Type B pancreatic cell (in vitro differentiated cells): ENCODE measurements at places on chromosomes 6 and 20. TPM values are rescaled to one million over a fixed set of nuclear protein-coding genes. Genes with fewer than 3 reads are reported as not detected.

Gene CSNK2B
- total RNA-seq, result 142 and 175 TPM in 2 replicates

DNA sequence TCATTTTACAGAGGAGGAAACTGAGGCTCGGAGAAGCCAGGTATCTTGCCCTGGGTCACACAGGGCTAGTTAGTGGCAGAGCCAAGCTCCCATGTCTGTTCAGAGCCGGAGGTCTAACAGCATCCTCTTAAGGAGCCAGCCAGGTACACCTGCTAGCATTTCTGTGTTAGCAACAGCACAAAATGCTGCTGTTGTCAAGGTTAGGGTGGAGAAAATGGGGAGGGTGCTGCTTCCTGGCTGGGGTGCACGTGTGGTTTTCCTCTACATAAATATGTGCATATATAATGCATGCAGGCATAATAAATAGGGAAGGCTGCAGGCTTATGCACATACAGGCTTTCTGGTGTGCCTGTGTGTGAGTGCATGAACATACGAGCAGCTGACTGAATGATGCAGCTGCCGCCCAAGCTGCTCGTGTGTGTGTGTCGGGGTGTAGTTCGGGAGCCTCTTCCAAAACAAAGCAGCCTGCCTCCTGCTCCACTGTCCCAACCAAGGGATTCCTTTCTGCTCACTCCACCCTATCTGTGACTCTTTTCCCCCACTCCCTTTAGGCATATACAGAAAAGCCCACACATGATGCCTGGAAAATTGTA is 86.6 kb downstream of the CD40 start:
- DNase-seq, result no peak
- peaks cover 48% of the 10 kb centered on the region for H3K27me3 ChIP-seq
- H3K27ac ChIP-seq, result no peak overlapping the region
- H3K4me1 ChIP-seq, result no peaks in the 10 kb centered on the region
- H3K4me3 ChIP-seq, result no peak overlapping the region
- H3K36me3 ChIP-seq, result no peaks in the 10 kb centered on the region

- H3K36me3 ChIP-seq, result peaks cover 24% of the 10 kb centered on the region
- H3K4me3 ChIP-seq, result no peak overlapping the region
- no peak for DNase-seq
- H3K27ac ChIP-seq, result peak overlapping the region; percentile 51
Measured at GRCh38 chr6:4925580-4925979, 78.3 kb downstream of the RPP40 start.

DNA sequence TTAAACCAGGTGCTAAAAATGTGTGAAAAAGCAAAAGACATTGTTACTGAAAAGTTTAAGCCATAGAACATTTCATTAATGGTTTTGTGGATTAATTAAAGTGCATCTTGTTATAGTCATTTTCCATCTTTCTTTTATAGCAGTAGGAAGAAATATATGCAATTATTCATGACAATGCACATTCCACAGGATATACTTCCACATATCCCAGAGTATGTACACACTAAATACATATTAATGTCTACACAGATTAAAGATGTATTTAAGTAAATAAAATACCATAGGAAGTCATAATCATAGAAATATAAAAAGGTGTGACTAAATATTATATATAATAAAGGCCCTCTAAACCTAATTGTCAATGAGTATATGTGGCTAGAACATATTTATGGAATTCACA is 578.8 kb downstream of the PHF3 start:
- no peaks in the 10 kb centered on the region for H3K27me3 ChIP-seq
- DNase-seq, result no peak
- no peak overlapping the region for H3K4me3 ChIP-seq
- H3K4me1 ChIP-seq, result peaks cover 10% of the 10 kb centered on the region

Gene TFAP2A
- 66.6 and 143 TPM in 2 replicates for total RNA-seq

Gene MTG2
- total RNA-seq, result 35.6 and 37.4 TPM in 2 replicates

DNA sequence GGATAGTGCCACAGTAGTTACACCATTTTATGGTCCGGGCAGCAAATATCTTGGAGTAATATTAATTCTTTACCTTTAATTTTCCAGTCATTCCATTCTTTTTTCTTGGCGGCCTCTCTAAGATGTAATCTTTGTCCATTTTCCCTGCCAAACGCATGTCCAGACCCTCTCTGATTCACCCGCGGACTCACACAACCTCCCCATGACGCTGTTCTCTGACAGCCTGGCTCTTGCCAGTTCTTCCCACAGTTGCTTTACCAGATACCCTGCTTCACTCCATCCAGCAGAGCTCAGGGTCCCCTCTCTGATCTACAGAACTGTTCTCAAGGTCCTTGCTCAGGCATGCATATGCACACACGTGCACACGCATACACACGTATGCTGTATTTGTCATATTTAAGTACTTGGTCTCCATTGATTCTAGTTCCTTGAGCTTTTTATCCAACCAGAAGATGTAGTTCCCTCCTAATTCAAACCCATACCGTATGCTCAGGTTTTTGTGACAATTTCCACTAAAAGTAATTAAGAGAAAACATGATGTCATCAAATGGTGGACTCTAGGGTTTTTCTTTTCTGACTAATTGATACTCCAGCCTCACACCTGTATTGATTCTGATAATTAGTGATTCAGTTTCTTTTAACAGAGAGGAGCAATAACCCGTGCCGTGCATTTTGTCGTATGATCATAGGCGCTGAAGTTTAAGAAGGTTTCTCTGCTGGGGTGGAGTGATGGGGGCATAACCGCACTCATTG is 10.0 kb downstream of the BPHL start:
- no peak for DNase-seq
- H3K36me3 ChIP-seq, result peaks cover 26% of the 10 kb centered on the region
- no peaks in the 10 kb centered on the region for H3K27me3 ChIP-seq
- no peak overlapping the region for H3K4me3 ChIP-seq

DNA sequence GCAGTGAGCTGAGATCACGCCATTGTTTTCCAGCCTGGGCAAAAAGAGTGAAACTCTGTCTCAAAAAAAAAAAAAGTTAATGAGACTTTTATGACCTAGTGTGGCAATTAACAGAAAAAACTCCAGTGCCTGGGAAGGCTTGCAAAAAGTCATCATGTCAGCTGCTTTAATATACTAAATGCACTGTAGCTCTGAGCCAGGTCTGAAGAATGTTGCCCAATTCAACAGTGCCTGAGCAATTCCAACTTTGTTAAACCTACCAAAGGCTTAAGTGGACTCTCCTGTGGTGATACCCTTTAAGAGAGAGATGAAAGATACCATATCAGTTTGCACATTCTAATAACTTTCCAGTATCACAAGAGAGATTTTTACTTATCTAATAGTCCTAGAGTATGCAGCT is 6.5 kb upstream of the ROS1 start:
- DNase-seq, result no peak
- H3K27ac ChIP-seq, result no peak overlapping the region
- H3K4me3 ChIP-seq, result no peak overlapping the region
- H3K36me3 ChIP-seq, result no peaks in the 10 kb centered on the region
- peaks cover 3% of the 10 kb centered on the region for H3K27me3 ChIP-seq

Gene MACROD2
- total RNA-seq, result 5.9 and 6.7 TPM in 2 replicates
